ENCODE measurements at places on chromosomes 16 and 17. TPM values are rescaled to one million over a fixed set of nuclear protein-coding genes. Genes with fewer than 3 reads are reported as not detected.

FOXC2 gene
- total RNA-seq, result not detected

DNA sequence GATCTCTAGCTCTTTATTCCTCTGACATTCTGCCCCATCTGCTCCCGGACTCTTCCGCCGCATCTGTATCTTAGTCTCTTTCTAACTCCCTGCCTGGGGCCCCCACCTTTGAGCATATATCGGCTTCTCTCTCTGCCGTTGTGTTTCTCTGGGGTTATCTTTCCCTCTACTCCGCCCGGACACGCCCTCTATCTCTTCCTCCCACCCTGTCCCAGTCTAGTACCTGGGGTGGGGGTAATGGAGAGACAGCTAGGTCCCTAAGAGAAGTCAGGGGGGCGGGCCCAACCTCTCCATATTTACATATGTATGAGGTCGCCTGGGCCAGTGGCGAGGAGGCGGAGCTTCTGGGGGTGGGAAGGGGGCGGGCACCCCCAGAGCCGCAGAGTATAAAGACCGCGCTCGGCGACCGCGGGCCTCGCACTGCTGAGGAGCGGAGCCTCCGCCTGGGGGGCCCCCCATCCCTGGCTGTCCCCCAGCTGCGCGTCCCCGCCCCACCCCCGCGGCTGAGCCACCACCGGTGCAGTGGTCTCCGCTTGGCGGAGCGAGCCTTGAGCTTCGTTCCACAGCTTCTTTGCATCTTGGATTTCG is at the start of gene ATP1B2:
TSS of gene ATP1B2 (plus strand) at position 418 of the 588 bp plus-strand sequence. CDS start 593 bp downstream, outside the sequence.
- DNase-seq, result peak; percentile 86

DNA sequence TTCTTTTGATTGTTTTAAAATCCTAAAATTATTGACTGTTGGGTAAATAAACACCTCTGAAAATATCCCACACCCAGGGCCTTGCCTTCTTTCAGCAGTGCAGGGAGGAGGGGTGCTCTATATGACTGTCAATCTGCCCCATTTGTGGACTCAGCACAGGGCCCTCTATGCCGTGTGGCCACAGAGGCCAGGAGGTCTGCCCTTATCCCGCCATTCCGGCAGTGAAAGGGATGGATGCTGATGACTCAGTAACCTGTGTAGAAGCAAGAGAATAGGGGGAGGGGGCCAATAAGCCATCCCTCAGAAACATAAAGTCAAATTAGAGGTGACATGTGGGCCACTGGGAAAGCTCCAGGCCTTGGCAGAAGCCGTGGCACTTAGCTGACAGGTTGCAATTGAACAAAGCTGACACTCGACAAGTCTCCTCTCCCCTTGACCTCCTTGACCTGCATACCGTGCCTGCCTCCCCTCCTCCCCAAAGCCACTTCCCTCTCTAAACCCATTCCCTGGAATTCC is 281.4 kb upstream of the DYNLRB2 start:
- DNase-seq, result no peak

DNA sequence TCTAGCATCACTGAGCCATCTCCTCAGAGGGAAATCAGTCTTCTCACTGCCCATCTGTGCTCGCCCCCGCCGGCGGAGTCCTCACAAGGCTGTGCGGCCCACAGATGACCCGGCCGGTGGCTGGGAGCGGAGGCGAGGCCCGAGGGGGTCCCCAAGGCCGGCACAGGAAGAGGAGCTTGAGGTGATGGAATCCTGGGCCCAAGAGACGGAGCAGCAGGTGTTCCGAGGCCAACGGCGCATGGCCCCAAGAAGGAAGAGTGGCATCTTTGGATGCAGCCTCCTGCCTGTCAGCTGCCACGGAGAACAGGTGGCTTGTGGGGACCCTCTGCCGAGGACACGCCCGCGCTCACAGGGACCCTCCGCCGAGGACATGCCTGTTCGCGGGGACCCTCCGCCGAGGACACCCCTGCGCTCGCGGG is 72.7 kb upstream of the GNG13 start:
- peak; percentile 72 for DNase-seq

Data from glutamatergic neuron (in vitro differentiated cells).